ENCODE measurements at places on chromosomes 2 and 18. TPM values are rescaled to one million over a fixed set of nuclear protein-coding genes. Genes with fewer than 3 reads are reported as not detected.

ASAP2 gene
- 102 TPM for total RNA-seq

BOLL gene
- not detected for total RNA-seq

ZDBF2 gene
- total RNA-seq, result 12.7 TPM

LRP2 gene
- total RNA-seq, result 0.07 TPM

AAMP gene
- 95.9 TPM for total RNA-seq

DSG1 gene
- total RNA-seq, result 1.1 TPM

LHCGR gene
- total RNA-seq, result not detected

SPP2 gene
- total RNA-seq, result not detected

FAM161A gene
- total RNA-seq, result 4.6 TPM

Data from thoracic aorta (tissue), 2 donors.